Ecto neural progenitor cell (in vitro differentiated cells): ENCODE measurements at places on chromosomes 12 and 14.

- DNase-seq = no peak
Observed at GRCh38 chr12:59149995-59150642, 229.8 kb upstream of the LRIG3 start.

- DNase-seq = no peak
Observed at GRCh38 chr14:38391334-38391733, 135.4 kb upstream of the CLEC14A start.

DNA sequence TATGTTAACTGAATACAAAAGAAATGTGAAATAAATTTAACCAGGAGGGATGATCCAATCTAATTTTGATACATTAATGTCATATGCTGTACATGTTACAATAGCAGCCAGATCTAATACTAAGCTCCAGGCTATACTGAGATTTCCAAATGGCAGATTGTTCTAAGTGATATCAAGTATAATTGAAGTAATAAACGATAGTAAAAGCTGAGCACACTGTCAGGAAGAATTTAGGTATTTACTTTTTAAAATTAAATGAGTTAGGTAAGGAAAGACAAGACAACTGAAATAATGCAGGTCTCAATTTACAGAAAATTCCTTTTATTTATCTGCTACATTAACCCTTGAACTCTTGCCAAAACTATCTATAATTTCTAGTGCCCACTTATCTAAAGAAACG lies 39.9 kb downstream of the INSM2 start:
- no peak for DNase-seq

- DNase-seq = no peak
Observed at GRCh38 chr12:1747609-1748008, 56.7 kb downstream of the ADIPOR2 start.

- no peak for DNase-seq
Observed at GRCh38 chr14:64955297-64955696, 12.8 kb upstream of the GPX2 start.

- no peak for DNase-seq
Observed at GRCh38 chr14:53902307-53902706, 54.3 kb downstream of the BMP4 start.

DNA sequence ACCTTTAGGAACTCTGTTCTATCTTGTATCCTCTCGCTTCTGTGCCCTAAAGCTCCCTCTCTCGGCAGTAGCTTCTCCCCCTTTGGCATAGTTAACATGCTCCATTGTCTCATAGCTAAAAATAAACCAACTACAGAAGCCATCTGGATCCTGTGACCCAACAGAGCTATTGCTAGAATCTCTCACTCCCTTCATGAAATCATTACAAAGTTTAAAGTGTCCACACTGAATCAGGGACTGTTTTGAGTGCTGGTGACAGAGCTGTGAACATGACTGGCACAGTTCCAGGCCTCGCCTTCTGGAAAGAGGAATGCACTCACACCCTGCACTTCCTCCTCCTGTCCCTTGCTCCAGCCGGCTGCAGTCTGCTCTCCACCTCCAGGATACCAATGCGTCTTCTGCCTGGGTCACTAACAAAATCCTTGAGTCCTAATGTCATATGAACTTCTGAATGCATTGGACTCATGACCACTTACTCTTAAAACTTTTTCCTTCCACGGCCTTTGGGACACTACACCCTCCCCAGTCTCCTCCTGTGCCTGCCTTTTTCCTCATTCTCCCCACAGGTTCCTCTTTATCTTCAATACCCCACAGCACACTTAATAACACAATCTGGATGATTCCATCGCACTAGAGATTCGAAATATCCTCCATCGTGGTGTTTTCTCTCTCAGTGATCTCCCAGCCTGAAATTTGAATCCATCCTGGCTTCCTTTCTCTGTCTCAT lies 13.2 kb downstream of the PLBD1 start:
- no peak for DNase-seq

- no peak for DNase-seq
Observed at GRCh38 chr12:27534060-27534764, 10.2 kb downstream of the PPFIBP1 start.

DNA sequence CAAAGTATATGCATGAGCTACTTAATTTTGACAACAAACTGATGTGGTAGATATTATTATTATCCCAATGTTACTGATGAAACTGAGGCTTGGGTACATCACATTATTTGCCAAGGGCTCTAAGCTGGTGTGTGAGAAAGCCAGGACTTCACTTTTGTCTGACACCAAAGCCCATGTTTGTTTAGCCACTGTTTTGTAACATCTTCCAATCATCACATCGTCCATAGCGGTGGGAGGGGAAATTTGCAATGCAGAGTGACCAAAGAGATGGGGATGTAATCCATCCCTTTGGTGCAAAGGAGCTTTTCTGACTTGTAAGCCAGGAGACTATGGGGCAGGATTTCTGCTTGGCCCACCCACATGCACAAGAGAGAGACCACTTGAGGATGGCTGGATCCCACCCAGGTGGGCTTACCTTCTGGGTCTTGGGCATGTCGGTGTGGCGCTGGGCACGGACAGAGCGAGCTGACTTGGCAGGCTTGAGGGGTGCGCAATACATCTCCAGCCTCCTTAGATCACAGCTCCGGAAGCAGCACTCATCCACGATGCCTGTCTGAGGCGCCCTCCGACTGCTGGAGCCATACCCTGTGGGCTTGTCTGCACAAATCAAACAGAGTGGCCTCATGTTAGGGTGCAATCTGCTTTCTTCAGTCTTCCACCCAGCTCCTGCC lies 61.1 kb downstream of the IGF1 start:
- DNase-seq = no peak

GRCh38 chr12:106919910-106920544 lies 35.7 kb upstream of the TMEM263 start:
- DNase-seq = no peak

DNA sequence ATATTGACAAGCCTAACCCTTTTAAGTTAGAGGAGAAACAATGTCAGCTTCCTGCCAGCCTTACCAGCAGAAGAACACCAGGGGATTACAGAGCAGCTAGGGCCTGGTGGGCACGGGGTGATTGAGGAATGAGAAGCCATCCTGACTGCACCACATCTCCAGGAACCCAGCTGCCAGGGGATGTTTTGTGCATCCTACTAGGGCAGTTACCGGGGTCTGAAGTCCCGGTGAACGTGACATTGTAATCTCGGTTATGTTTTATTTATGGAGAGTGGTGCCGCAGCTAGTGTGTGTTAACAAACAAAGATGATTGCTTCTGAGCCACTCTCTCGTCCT lies 115.9 kb downstream of the BCL11B start:
- DNase-seq = peak; percentile 11

- DNase-seq = no peak
Observed at GRCh38 chr12:131905630-131906091, 11.2 kb downstream of the ULK1 start.

- DNase-seq = no peak
Observed at GRCh38 chr12:40262657-40263056, 37.9 kb downstream of the LRRK2 start.

GRCh38 chr14:53766106-53766505 lies 190.5 kb downstream of the BMP4 start:
- DNase-seq = no peak
